ENCODE measurements at places on chromosomes 2 and 18. TPM values are rescaled to one million over a fixed set of nuclear protein-coding genes. Genes with fewer than 3 reads are reported as not detected.

DNA sequence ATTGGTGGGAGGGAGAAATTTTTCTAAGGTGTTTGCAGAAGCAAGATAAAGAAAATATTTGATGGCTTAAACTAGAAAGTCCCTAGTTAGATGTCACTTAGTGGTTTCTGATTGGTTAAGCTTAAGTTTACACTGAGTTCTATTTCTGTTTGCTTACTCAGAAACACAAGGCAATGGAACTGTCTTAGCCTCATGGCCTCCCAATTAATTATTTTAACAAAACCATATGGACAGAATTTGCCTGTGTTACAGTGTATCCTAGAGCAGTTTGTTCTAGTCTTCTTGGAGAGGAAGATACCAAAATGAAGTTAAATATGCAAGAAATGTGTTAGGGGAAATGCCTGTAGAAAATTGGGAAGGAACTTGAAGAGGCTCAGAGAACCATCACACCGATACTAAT is 4.6 kb upstream of the IMPACT start:
- H3K36me3 ChIP-seq, result no peaks in the 10 kb centered on the region
- H3K27ac ChIP-seq, result no peak overlapping the region
- peaks cover 7% of the 10 kb centered on the region for H3K27me3 ChIP-seq
- no peak for DNase-seq

- no peak for DNase-seq
- H3K27me3 ChIP-seq, result no peaks in the 10 kb centered on the region
- no peak overlapping the region for H3K27ac ChIP-seq
- no peak overlapping the region for H3K4me3 ChIP-seq
- no peaks in the 10 kb centered on the region for H3K4me1 ChIP-seq
Observed at GRCh38 chr2:48428449-48428848, 101.5 kb upstream of the STON1 start.

- H3K27me3 ChIP-seq, result no peaks in the 10 kb centered on the region
Observed at GRCh38 chr2:108607706-108608301, 73.5 kb downstream of the LIMS1 start.

- H3K27ac ChIP-seq, result peak overlapping the region; percentile 96
- no peaks in the 10 kb centered on the region for H3K27me3 ChIP-seq
- no peaks in the 10 kb centered on the region for H3K4me1 ChIP-seq
- peak overlapping the region; percentile 52 for H3K4me3 ChIP-seq
Observed at GRCh38 chr2:240024766-240025165, 376 bp downstream of the NDUFA10 start.

DNA sequence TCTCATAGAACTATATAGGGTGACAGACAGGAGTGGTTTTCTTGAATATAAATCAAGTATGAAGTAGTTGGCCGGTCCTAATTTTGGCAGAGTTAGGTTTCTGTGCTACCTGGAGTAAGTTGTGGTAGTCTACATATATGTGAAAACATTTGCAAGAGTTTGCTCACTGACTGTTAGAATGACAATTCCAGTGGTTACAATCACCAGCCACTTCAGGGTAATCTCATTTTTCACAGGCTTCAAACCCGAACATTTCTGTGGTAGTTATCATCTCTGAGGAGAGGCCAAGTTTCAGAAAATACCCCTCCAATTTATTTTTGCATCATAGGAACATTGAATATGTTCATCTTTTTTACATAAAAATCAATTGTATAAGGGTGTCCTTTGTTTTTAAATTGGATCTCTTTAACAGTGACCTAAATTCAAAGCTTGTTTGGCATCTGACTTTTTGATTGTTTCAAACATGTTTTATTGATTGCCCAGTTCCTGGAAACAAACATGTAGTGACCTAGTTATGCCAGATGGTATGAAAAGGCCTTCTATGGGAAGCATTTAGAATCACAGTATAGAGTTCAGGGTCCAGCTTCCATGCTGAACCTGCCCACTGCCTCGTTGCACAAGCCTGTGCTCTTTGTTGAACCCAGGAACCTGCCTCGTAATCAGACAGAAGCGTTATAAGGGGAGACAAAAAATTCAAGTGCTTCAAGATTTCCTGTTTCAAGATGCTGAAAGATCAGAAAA is 250.6 kb downstream of the LTBP1 start:
- no peaks in the 10 kb centered on the region for H3K4me1 ChIP-seq
- H3K4me3 ChIP-seq, result no peak overlapping the region
- H3K36me3 ChIP-seq, result peaks cover 5% of the 10 kb centered on the region
- H3K27ac ChIP-seq, result no peak overlapping the region
- DNase-seq, result peak; percentile 65

DNA sequence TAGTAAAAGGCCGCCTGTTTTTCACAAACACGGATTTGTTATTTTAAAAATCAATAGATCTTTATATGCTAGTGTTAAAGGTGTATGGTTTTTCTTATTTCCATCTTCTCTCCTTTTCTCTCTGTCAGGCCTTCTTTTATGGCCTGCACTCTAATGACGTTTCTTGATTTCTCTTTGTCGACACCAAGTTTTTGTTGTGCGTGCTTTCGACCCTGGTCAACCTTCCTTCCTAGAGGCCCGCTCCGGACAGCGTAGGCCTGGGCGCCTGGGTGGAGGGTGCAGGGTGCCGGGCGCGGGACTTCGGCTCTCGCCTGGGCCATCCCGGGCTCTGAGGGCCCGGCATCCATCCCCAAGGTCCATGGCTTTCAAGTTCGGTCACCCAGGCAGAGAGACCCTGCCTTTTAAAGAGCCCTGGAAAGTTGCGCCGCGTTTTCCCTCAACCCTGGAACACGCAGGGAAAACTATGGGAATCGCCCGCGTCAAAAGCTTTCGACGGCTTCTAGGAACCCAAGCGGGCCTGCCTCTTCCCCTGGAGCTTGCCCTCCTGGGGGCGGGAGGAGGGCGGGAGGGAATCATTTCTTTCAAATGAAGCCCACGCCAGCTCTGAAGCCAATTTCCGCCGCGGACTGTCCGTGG is 4.1 kb upstream of the SATB2 start:
- no peak for DNase-seq
- H3K4me1 ChIP-seq, result peaks cover 2% of the 10 kb centered on the region
- no peak overlapping the region for H3K27ac ChIP-seq
- H3K36me3 ChIP-seq, result no peaks in the 10 kb centered on the region

DNA sequence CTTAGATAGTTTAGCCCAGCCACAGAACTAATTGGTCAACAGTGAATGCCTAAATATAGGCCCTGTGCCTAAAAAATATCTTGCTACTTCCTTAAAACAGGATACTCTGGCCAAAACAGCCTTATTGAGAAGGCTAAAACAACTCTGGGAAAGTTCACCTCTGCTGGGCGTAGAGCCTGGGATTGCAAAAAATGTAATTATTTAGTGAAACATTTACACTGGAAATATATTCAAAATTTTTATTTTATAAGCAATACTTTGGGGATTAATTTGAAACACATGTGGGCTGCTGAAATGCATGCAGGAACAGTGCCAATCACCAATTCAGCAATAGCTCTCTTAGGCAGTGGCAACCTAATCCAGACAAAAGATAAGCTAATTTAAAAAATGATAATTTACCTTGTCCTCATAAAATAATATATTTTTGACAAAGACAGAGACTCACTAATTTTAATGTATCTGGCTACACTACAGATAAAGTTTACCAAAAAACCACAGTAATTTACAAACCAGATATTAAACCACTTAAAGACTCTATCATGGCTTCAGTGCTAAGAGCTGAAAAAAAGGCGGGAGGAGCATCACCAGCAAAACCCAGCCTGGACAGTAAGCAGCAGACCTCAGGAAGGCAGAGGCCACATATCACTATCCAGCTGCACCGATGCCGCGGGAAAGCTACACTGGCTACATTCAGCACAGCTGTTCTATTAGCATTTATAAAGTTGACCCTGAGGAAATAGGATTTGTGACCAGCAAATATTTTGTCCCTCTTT is 18.5 kb downstream of the TRAK2 start:
- H3K27me3 ChIP-seq, result no peaks in the 10 kb centered on the region
- no peaks in the 10 kb centered on the region for H3K36me3 ChIP-seq
- H3K4me1 ChIP-seq, result peaks cover 10% of the 10 kb centered on the region
- H3K4me3 ChIP-seq, result no peak overlapping the region

GRCh38 chr2:57444752-57445430 is 601.7 kb upstream of the VRK2 start:
- H3K27me3 ChIP-seq, result no peaks in the 10 kb centered on the region
- no peaks in the 10 kb centered on the region for H3K4me1 ChIP-seq
- no peak overlapping the region for H3K4me3 ChIP-seq

DNA sequence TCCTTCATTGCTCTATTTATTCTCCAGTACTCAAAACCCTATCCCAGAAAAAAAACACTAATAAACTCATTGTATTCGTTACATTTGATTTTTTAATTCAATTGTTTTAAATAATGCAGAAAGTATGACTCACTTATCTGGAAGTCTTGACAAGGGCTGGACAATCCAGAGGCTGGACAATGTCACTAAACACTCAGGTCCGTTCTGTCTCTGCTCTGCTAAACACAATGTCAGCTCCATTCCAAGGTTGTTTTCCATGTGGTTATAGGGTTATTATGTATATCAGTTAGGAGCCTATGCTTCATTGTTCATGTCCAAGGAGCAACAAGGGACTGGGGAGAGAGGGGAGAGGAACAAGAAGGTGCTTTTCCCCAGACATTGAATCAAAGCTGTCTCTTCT is 125.5 kb downstream of the IRS1 start:
- no peak overlapping the region for H3K4me3 ChIP-seq
- H3K27me3 ChIP-seq, result no peaks in the 10 kb centered on the region
- peaks cover 4% of the 10 kb centered on the region for H3K4me1 ChIP-seq
- DNase-seq, result peak; percentile 54
- no peak overlapping the region for H3K27ac ChIP-seq
- H3K36me3 ChIP-seq, result no peaks in the 10 kb centered on the region

- peaks cover 13% of the 10 kb centered on the region for H3K4me1 ChIP-seq
- H3K36me3 ChIP-seq, result no peaks in the 10 kb centered on the region
- H3K27me3 ChIP-seq, result no peaks in the 10 kb centered on the region
Observed at GRCh38 chr2:240388471-240389301, 46.8 kb upstream of the GPC1 start.

DNA sequence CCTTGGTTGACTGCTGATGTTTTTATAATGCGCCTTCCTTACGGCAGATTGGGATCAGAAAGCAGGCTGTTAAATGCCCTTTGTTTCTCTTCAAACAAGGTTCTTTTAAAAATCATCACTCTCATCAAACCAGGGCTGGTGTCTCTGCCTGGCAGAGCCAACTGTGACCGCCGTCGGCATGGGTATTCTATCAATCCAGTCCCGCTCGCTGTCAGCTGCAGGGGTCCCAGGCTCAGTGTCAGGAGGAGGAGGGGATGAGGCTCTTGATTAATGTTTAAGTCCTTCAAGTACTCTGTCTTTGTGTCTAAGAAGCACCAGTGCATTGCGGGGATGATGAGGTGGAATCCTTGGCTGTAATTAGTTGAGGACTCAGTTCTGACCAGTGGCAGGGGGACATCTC is 348.1 kb downstream of the RNF144A start:
- no peak for DNase-seq
- no peaks in the 10 kb centered on the region for H3K27me3 ChIP-seq
- H3K36me3 ChIP-seq, result no peaks in the 10 kb centered on the region
- no peaks in the 10 kb centered on the region for H3K4me1 ChIP-seq

GRCh38 chr2:225378984-225379383 is 20.5 kb upstream of the NYAP2 start:
- DNase-seq, result no peak
- no peak overlapping the region for H3K27ac ChIP-seq
- H3K36me3 ChIP-seq, result no peaks in the 10 kb centered on the region
- no peaks in the 10 kb centered on the region for H3K4me1 ChIP-seq
- H3K27me3 ChIP-seq, result no peaks in the 10 kb centered on the region

DNA sequence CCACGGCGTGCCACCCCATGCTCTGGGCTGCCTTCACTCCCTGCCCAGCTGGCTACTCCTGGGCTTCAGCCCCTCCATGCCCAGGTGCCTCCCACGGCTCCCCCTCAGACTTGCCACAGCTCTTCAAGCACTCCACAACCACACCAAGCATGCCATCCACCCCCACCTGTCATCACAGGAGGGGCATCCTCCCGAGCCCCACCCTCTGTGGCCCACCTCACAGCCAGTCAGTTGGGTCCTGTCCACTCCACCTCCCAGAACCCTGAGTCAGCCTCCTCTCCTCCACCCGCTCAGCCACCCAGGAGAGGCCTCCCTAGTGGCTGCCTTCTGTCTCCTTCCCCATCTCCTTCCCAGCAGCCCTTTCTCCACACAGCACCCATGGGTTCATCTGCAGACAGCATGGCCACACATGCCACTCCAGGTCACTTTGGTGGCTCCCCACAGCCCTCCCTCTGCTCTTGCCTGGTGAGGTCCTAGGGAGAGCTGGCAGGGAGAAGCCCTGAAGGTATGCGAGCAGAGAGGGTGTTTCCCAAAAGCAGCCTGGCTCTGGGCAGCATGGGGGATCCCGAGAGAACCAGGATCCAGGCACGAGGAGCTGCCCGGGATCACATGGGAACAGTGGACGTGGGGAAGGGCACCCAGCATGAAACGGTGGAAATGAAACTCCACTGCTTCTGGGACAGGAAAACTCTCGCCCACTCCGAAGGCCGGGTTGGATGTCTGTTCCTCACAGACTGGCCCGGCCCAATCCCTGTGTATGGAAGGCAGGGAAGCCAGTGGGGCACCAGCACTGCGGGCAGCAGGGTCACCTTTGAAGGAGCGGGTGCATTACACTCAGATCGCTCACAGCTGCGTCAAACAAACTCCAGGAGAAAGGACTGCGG is 2.7 kb downstream of the LIMS2 start:
- H3K4me1 ChIP-seq, result no peaks in the 10 kb centered on the region
- H3K4me3 ChIP-seq, result no peak overlapping the region

DNA sequence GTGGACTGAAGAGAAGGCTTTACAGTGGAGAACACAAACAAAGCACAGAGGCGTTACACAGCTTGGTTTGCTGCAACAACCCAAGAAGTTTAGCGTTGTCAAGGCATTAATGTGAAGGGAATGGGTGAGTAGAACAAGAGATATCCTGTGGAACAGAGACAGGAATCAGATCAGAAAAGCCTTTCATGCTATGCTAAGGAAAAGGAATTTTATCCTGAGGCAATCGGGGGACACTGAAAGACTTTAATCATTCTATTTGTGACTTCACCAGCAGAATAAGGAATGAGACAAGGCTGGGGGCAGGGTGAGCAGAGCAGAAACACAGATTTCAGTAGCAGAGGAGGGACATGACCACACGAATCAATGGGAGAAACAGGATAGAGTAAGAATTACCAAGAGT is 600.7 kb downstream of the IRS1 start:
- H3K4me1 ChIP-seq, result no peaks in the 10 kb centered on the region
- no peak for DNase-seq
- no peaks in the 10 kb centered on the region for H3K36me3 ChIP-seq

- no peaks in the 10 kb centered on the region for H3K27me3 ChIP-seq
- no peaks in the 10 kb centered on the region for H3K36me3 ChIP-seq
- H3K4me1 ChIP-seq, result no peaks in the 10 kb centered on the region
- DNase-seq, result no peak
- H3K4me3 ChIP-seq, result no peak overlapping the region
Observed at GRCh38 chr2:112889976-112890375, 21.0 kb upstream of the IL37 start.

Gene FER1L5
- 0.24 TPM for polyA plus RNA-seq

Gene ITGB6
- 0.01 TPM for polyA plus RNA-seq

Gene CTLA4
- not detected for polyA plus RNA-seq

Gene SNRNP200
- 65.0 TPM for polyA plus RNA-seq

Gene KIAA2012
- 0.09 TPM for polyA plus RNA-seq

Gene FBXO48
- 0.65 TPM for polyA plus RNA-seq

Gene DPYSL5
- polyA plus RNA-seq, result not detected

Gene STON1
- polyA plus RNA-seq, result 11.3 TPM

Gene B3GNT7
- polyA plus RNA-seq, result 0.01 TPM

All from fibroblast of lung (primary cell).